ENCODE measurements at places on chromosomes 7 and 10. TPM values are rescaled to one million over a fixed set of nuclear protein-coding genes. Genes with fewer than 3 reads are reported as not detected.

DNA sequence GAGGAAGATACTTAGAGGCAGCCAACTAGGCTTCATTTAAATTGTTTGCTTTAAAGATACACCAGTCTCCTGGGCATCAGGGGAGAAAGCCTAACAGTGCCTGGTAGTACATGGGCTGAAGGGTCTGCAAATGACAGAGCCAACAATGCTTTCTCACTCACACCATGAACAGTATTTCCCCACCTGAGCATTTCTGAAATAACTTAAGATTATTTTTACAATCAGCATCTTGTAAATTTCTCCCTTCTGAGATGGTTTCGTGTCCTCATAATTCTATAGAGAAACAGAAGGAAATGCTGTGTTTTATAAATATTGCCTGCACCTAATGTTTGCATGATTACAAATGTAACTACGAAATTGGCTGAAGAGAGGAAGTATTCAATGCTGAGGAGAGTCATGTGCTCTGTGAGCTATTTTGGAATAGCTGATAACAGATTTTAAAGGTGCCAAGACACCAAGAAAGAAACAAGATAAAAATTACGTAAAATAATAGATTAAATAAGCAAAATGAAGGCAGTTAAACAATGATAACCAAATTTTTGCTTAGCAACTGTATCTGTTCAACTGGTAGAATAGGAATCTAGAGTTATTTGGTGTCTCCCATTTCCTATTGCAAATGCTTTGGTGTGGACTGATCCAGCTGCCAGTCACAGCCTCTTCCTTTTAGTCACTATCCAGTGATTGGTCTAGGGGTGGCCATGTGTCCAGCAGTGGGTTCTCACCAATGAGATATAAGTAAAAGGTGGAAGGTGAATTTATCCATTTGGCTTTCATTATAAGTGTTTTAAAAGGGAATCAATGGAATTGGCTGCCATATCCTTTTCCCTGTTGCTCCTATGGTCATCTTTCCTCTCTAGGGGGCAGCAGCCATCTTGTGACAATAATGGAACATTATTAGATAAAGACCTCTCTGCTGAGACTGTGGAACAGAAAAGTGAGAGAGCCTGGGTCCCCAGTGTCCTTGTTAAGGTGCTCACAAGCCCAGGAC lies 167.9 kb upstream of the SLC26A5 start:
- DNase-seq: no peak

- no peak for DNase-seq
Observed at GRCh38 chr7:46449743-46450142, 528.7 kb upstream of the IGFBP3 start.

MET gene
- 4.9 TPM for total RNA-seq

SRRM3 gene
- total RNA-seq: 0.37 TPM

CFAP70 gene
- total RNA-seq: 2.2 TPM

- no peak for DNase-seq
Observed at GRCh38 chr7:44541028-44541869, at the start of gene NPC1L1. NPC1L1 (minus strand) TSS chr7:44541330; CDS start chr7:44541259, 71 bp downstream.

- DNase-seq: peak; percentile 43
Observed at GRCh38 chr7:78770422-78771410, 682.8 kb downstream of the MAGI2 start.

TMEM236 gene
- 1.4 TPM for total RNA-seq

- DNase-seq: peak; percentile 43
Observed at GRCh38 chr7:50303335-50304128, 984 bp upstream of the IKZF1 start.

DNA sequence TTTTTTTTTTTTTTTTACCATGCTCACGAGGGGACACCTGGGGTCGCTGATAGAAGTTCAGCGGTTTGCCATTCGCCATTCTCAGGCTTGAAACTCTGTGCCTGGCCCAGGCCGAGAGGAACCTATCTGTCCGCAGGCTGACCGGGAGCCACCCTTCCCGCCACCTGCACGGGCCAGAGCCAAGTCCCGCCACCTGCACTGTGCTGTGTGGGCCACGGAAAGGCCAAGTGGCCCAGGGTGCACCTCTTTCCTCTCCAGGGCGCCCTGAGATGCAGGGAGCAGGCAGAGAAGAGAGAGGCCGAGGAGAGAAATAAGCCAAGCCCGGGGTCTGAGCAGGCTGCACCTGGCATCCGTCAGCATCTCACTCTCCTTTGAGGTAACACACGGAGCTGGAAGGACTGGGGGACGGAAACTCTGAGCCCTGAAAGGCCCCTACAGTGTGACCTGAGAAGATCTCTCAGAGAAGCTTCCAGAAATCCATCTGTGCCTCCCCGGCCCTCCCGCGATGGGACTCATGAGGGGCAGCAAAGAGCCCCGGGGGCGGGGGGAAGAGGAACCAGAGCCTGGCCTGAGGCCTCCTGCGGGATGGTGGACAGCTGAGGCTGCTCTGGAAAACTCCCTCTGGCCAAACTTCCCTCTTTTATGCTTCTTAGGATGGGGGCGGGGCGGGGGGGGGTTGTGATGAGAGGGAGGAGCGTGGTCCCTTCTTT lies 46.6 kb downstream of the PRKAG2 start:
- DNase-seq: no peak

DNA sequence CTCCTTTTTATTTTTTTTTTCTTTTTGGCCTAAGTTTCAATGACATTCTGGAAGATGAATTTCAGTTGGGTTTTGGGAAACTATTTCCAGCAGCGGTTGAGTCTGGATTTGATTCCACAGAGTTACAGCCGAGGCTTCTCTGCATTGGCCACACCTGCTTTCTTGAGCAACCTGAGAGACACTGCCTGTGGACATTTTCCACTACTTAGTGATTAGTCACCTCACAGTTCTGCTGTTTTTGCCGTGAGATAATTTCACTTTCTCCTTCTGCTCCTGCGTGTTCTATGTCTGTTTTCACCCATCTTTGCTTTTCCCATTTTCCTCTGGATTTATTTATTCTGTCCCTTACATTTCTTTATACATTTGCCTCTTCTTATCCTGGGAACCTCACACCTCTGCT lies 243.0 kb downstream of the BICC1 start:
- no peak for DNase-seq

- DNase-seq: no peak
Observed at GRCh38 chr10:26715137-26715487, 17.6 kb downstream of the PDSS1 start.

- no peak for DNase-seq
Observed at GRCh38 chr10:92278996-92279696, 11.7 kb downstream of the CPEB3 start.

DNA sequence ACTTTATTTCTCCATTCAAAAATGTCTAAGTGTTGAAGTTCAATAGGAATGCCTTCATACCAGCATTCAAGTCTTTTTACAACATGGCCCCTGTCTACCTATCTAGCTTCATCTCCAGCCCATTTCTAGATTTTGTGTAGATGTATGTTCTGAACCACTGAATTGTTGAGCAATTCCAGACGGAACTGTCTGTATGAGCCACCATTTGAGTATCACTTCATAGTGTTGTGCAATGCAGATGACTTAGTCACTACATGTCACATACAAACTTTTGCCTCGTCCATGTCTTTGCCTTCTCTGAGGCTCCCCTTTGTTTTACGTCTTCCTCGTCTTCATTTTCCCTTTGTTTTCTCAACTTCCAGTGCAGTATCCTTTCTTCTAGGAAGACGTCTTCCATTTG lies 118.1 kb downstream of the INHBA start:
- no peak for DNase-seq

- DNase-seq: no peak
Observed at GRCh38 chr7:44305564-44306507, 19.6 kb downstream of the CAMK2B start.

CYP2W1 gene
- total RNA-seq: not detected

GRCh38 chr7:91512958-91513357 lies 248.7 kb downstream of the FZD1 start:
- no peak for DNase-seq

- DNase-seq: no peak
Observed at GRCh38 chr7:9761224-9761623, 1212.4 kb upstream of the PHF14 start.

DNA sequence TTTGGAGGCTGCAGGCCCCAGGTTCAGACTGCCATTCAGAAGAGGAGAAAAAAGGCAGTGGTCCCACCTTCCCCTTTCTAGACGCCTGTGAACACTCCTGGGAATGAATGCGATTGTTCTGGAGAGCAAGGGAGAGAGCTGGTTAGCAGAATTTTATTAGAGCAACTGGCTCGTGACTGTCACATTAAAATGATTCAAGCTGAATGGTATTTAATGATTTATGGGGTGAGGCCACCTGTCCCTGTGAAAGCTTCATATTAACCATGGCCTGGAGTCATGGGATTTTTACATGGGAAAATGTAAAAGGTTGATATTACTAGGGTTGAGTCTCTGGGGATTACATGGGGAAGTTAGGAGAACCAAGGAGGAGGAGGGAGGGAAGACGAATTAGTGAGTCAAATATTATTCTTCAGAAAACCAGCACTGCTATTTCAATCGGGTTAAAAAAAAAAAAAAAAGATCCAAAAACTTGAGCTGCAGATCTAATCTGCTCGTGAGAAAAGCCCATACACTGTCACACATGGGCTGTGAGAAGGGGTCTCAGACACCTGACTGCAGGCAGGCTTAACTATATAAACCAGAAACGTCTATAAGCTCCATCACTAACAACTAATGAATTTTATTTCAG lies 8.3 kb downstream of the CXCL12 start:
- no peak for DNase-seq

AKR1E2 gene
- total RNA-seq: not detected

UCN3 gene
- total RNA-seq: 0.37 TPM

- DNase-seq: no peak
Observed at GRCh38 chr7:2040201-2040892, 192.4 kb downstream of the MAD1L1 start.

DNA sequence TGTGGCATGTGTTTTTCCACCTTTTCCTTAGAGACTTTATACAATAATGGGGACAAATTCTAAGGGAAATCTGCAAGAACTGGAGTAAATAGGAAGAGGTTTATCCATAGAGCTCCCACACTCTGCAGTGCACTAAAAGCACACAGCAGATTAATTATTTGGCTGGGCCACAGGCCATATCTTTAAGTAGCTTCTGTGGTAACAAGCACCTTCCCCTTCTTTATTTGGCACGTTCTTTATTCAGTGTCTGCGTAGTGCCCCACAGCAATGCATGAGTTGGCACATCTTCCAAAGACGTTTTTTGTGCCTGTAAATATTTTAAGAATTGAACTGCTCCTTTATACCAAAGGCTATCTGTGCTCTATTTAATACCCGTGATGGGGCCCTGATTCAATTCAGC lies 104.9 kb upstream of the MBL2 start:
- peak; percentile 26 for DNase-seq

OR2A1 gene
- total RNA-seq: 0.37 TPM

WNT8B gene
- total RNA-seq: not detected

DNA sequence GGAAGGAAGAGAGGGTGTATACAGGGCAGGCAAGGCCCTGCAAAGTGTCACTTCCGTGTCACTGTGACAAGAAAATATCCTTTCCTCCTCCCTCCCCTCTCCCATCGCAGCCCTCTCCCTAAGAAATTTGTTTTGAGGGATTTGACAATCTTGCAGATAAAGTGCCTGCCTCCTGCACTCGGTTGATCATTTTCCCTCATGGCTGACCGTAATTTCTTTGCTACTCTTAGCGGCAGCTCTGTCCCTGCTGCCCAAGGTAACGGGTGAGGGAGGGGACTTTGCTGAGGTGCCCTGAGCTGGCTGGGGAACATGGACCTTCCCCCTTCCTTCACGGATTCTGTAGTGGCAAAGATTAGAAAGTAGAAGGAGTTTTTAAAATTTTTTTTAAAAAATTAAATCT lies 179.1 kb downstream of the TCF7L2 start:
- no peak for DNase-seq

GRCh38 chr7:149732111-149732561 lies 41.3 kb downstream of the ZNF467 start:
- DNase-seq: peak; percentile 35

DNA sequence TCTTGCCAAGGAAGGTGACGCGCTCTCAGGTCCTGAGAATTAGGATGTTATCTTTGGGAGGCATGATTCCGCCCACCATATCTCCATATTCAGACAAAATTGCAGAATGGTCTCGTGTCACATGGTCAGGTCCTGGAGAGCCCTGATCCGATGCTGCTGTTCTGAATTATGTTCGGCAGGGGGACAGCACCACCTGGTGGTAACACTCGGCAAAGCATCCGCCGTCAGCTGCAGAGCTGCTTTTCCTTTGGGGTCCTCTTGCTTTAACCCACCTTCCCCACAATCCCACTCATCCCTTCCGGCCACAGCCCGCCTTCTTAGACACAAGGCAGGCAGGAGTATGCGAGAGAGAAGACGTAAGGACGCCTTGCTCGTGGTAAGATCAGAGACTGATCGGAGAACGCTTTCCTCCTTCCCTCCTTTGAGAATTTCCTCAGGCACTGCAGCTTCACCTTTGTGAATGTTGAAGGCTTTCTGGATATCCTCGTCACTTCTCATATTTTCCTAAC lies 327.8 kb upstream of the C7orf33 start:
- peak; percentile 88 for DNase-seq

SDK1 gene
- total RNA-seq: 7.4 TPM

- DNase-seq: no peak
Observed at GRCh38 chr10:15603446-15604011, 116.2 kb downstream of the ITGA8 start.

- peak; percentile 65 for DNase-seq
Observed at GRCh38 chr7:46173476-46174195, 252.6 kb upstream of the IGFBP3 start.

ST8SIA6 gene
- not detected for total RNA-seq

STOX1 gene
- total RNA-seq: 1.2 TPM

- no peak for DNase-seq
Observed at GRCh38 chr10:71388583-71389310, 8.0 kb upstream of the CDH23 start.

DNA sequence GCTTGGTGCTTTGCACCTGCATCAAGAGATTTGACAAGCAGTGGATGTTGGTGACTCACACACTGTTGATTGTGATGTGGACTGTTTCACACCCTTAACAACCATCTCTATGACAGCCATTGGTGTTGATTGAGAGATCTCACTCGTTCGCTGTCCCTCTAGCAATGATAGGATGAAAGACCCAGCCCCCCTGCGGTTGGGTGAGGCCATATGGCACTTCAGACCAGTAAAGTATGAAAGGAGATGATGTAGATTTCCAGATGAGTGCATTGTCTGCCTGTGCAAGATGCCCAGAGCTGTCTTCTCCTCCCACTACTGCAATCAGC lies 138.7 kb upstream of the PRR15 start:
- no peak for DNase-seq

DNA sequence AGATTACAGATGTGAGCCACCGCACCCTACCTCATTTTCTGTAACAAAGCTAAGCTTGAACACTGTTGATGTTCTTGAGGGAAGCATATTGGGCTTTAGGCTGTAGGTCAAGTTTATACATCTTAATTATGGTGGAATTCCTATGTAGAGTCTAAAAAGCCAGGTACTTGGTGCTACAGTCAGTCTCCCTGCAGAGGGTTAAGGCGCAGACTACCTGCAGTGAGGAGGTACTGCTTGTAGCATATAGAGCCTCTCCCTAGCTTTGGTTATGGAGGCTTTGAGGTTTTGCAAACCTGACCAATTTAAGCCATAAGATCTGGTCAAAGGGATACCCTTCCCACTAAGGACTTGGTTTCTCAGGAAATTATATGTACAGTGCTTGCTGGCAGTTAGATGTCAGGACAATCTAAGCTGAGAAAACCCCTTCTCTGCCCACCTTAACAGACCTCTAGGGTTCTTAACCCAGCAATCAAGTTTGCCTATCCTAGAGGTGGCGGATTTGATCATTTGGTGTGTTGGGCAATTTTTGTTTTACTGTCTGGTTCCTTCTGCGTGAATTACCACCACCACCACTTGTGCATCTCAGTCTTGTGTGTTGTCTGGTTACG lies 6.0 kb downstream of the PPIA start:
- no peak for DNase-seq

C10orf105 gene
- not detected for total RNA-seq

GRCh38 chr7:22667562-22668239 lies 59.3 kb upstream of the IL6 start:
- no peak for DNase-seq
